Fibroblast of the conjunctiva (primary cell): ENCODE measurements at places on chromosomes 2 and 18.
A peak's percentile ranks its signal among the peaks of the same experiment; 100 is the strongest.

DNA sequence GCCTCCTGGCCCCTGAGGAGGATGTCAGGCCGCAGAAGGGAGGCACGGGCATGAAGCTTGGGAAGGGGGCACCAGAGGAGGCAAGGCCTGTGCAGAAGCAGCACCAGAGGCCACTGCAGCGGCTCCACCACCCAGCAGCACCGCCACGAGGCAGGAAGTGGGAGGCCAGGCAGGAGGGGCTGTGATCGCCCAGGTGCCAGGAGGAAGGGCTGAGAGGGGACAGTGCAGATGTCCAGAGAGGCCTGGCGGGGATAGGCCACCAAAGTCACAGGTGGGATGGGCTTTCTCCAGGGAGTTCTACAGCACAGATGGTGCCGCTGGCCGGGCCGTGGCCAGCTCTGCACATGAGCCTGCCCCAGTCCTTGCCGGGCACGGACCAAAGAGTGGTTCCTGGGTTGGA lies 6.0 kb upstream of the ALPI start:
- no peak for DNase-seq

GRCh38 chr18:59540780-59541179 lies 156.4 kb downstream of the CCBE1 start:
- DNase-seq, result peak; percentile 37

- no peak for DNase-seq
Observed at GRCh38 chr2:167310442-167310841, 422.2 kb downstream of the XIRP2 start.

DNA sequence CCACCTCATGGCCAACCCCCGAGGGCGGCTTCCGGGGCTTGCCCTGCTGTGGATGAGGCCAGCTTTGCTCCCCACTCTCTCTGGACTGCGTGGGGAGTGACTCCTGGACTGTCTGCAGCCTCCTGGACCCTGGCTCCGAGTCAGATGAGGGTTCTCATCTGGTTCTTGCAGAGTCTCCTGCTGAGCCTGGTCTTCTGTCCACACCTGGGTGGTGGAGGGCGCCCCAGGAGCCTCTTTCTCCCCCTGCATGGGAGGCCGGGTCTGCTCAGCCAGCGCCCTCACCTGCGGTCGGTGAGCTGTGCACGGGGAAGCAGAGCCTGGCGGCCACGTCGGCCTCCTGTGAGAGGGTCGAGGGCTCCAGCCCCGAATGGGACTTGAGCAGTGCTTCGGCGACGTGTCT lies 78.3 kb downstream of the RTP5 start:
- no peak for DNase-seq

GRCh38 chr2:74081030-74081762 lies 66.5 kb downstream of the BOLA3 start:
- no peak for DNase-seq

GRCh38 chr2:15141211-15141610 lies 419.9 kb downstream of the NBAS start:
- DNase-seq, result no peak

DNA sequence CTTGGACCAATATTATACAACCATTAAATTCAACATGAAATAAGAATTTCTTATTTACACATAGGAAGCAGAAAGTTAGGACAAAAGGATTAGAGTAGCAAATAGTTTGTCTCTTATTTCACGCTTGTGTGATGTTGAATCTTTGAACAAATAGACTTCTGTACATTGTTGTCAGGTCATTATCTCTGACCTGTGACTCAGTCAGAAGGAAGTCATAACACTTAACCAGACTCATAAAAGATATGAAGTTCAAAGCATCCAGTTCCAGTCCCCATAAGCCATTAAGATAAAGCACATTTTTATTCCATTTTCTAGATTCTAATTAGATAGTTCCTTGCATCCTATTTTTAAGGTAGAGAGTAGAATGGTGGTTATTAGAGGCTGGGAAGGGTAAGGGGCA lies 130.8 kb downstream of the UPP2 start:
- no peak for DNase-seq
